Stimulated activated naive CD8-positive, alpha-beta T cell treated with anti-CD3 and anti-CD28 coated beads, Interleukin-15, amount 100 ng/mL, for 72 hours (primary cell): ENCODE measurements at places on chromosomes 6 and 20.

GRCh38 chr6:106913676-106914280 is 60.8 kb downstream of the CD24 start:
- DNase-seq: no peak

- DNase-seq: no peak
These were observed 88.6 kb upstream of the NEDD9 start for GRCh38 chr6:11320914-11321597.

- peak; percentile 66 for DNase-seq
These were observed 657 bp downstream of the ZHX3 start for GRCh38 chr20:41316602-41317545.

GRCh38 chr6:52526634-52527033 is 50.2 kb downstream of the TRAM2 start:
- DNase-seq: no peak

DNA sequence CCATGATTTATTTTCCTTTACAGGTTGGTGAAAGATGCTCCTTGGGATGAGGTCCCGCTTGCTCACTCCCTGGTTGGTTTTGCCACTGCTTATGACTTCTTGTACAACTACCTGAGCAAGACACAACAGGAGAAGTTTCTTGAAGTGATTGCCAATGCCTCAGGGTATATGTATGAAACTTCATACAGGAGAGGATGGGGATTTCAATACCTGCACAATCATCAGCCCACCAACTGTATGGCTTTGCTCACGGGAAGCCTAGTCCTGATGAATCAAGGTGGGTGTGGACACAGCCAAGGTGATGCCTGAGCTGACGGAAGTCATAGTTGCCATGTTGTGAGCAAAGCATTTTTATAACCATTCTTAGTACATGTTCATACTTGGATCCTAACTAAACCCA is 34.6 kb upstream of the CALHM6 start:
- no peak for DNase-seq

DNA sequence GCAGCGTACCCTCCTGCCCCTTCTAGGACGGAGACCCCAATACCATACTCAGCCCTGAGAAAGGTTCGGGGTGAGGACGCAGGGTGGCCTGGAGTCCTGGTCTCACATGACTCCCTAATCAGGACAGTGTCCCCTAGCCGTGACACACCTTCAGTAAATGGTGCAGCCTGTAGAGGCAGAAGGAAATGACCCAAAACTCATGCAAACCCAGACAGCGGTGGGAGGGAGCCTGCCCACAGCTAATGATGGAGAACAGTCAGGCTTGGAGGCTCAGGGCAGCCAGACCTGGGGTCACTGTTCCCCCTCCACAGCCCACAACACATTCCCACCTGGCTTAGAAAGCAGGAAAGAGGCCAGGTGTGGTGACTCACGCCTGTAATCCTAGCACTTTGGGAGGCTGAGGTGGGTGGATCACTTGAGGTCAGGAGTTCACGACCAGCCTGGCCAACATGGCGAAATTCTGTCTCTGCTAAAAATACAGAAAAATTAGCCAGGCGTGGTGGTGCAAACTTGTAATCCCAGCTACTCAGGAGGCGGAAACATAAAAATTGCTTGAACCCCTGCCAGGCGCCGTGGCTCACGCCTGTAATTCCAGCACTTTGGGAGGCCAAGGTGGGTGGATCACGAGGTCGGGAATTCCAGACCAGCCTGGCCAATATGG is 8.8 kb upstream of the HMGA1 start:
- no peak for DNase-seq

DNA sequence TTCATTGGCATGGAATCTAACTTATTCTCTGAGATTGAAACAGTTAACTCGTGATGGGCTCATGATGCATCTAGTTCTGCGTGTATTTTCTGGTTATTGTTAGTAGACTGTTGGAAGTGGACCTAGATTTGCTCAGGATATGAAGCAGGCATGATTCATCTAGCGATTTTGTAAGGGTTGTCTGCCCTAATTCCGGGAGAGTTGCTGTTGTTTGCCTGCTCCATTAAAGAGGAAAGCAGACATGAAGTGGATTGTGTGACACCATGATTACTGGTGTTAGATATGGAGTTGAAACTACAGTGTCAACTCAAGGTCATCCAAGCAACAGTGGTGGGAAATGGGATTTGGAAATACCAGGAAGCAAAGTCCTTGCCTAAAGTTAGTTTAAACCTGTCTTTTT is 41.0 kb downstream of the SOX4 start:
- DNase-seq: no peak

GRCh38 chr20:24291014-24291413 is 178.4 kb upstream of the SYNDIG1 start:
- DNase-seq: no peak

DNA sequence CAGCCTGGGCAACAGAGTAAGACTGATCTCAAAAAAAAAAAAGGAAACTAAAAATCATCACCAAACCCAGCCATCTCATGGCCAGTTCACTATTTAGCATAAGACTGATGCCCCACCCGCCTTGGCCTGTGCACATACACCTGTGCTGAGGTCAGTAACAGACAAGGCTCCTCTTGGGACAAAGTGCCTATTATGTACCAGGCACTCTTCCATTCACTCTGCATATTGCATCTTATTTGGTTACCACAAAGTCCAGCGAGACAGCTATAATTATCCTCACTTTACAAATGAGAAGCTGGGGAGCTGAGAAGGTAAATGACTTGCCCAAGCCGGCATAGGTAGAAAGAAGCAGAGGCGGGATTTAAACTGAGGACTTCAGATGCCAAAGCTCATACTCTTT is 3.8 kb downstream of the PTPRT start:
- no peak for DNase-seq

GRCh38 chr6:30557683-30557981 is 537 bp downstream of the PRR3 start:
- no peak for DNase-seq

DNA sequence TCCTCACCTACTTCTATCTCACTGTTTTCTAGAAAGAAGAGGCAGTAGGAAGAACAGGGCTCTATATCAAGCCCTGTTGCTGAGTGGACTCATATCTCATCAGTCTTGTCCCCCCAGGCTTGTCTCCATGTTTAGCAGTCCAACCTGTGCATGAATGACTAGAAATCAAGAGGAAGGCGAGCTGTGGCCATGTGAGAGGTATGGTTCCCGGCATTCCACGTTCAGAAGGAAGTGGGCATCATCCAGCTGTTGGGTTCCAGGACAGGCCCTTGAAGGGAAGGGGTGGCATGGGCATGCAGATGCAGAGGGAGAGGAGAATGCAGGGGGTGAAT is 176.6 kb downstream of the MRPL14 start:
- DNase-seq: no peak

GRCh38 chr6:1903780-1904465 is 294.2 kb downstream of the FOXC1 start:
- DNase-seq: no peak

DNA sequence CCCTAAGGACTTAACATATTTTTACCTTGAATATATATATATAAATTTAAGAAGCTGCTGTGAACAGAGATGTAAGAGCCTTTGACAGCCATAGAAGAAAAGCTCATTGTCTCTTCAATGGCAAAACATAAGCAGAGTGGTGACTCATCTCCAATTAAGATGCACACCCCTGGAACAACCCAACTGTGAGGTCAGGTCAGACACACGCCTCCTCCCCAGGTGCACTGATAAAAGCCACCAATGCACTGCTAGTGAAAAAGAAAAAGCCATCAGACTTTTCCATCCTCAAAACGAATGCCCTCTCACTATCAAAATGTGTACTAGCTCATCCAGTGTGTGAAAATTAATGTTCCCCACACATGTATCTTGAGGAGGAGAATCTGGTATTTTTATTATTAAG is 100.1 kb downstream of the SMLR1 start:
- no peak for DNase-seq

- no peak for DNase-seq
These were observed 183.1 kb downstream of the UBE3D start for GRCh38 chr6:82882363-82883023.

- DNase-seq: no peak
These were observed 42.8 kb upstream of the TASP1 start for GRCh38 chr20:13681248-13682125.

DNA sequence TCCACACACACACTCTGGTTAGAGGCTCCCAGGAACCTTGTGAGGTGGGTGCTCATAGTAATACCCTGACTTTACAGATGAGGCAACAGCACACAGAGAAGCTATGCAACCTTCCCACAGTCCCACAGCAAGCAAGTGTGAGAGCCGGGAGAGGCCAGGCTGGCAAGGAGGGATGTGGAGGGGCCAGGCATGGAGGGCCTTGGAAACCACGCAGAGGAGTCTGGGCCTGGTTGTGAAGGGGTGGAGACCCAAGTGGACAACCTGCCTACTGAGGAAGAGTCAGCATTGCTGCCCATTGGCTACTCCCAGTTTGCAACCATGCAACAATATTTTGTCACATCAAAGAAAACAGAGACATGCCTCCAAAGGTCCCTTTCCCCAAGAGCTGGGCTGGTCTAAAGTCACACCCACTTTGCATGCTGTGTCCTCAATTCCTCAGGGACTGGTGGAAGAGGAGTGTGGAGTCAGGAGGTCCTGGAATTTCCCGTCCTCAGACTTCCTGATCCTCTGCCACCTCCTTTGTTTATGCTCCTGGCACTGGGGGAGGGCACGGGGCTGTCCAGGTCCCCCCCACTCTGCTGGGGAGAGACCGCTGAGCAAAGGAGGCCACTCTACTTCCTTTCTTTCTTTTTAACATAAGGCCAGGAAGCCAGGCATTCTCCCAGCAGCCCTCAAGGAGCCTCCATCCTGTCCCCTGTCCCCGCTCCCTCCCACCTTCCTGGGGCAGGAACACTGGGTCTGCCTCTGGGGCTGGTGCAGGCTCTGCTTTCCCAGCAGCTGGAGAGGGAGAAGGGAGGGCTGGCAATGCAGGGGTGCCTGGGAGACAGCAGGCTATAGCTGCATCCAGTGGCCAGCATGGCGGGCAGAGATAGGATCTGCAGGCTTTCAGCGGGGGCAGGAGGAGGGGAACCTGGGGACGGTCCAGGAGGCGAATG is 68.3 kb downstream of the NOL4L start:
- DNase-seq: no peak

GRCh38 chr6:166040292-166040691 is 127.4 kb downstream of the TBXT start:
- DNase-seq: no peak

GRCh38 chr6:136115941-136116340 is 134.2 kb downstream of the MTFR2 start:
- DNase-seq: no peak

GRCh38 chr6:5851261-5851757 is 155.4 kb downstream of the NRN1 start:
- DNase-seq: peak; percentile 64

DNA sequence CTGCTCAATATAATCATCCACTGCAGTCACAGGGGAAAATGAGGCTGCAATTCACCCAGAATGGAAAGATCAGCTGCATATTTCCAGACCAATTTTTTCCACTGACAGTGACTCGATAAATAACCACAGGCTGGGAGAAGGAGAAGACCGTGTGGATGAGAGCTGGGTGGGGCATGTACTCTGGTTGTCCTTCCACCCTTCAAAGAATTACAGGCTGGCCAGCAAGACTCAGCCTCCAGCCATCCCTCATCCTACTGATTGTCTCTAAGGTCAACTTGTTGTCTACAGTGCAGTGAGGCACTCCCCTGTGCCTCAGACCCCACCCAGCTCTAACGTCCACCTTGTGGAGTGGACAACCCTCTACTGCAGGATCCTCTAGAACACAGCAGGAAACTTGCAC is 14.5 kb upstream of the MAS1 start:
- no peak for DNase-seq

GRCh38 chr20:50192364-50193198 is 2.0 kb downstream of the CEBPB start:
- peak; percentile 85 for DNase-seq

DNA sequence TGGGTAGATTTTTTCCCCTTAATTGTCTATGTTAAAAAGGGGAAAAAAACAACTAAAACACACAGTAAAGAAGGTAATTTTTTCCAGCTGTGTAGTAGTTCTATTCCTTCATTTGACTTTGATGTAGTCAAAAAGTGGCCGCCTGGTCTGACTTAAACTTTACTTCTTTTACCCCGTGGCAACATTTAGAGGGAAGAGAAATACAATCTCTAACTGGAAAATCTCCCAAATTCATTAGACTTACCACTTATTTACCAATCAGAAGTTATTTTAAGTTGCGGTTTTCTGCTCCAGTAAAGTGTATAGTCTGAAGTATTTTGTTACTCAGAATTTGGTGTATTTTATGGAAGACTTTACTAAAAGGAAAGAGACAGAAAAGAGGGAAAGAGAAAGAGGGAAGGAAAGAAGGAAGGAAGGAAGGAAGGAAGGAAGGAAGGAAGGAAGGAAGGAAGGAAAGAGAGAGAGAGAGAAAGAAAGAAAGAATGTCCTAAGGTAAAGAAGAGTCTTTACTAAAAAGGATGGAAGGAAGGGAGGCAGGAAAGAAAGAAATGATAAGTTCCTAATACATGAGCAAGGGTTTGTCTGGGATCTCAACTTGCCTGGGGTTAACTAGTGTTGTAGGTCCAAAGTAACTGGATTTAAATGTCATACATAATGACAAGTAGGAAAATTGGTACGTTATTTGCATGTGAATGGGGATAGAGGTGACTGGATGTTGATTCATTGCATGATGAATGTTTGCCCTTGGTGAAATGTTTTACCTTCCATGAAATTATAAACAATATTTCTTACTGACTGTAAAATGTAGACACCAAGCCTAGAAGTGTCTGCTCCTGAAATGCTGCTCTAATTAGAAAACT is 135.1 kb downstream of the SAMD5 start:
- DNase-seq: no peak

GRCh38 chr6:127581576-127581975 is 4.6 kb downstream of the C6orf58 start:
- no peak for DNase-seq

DNA sequence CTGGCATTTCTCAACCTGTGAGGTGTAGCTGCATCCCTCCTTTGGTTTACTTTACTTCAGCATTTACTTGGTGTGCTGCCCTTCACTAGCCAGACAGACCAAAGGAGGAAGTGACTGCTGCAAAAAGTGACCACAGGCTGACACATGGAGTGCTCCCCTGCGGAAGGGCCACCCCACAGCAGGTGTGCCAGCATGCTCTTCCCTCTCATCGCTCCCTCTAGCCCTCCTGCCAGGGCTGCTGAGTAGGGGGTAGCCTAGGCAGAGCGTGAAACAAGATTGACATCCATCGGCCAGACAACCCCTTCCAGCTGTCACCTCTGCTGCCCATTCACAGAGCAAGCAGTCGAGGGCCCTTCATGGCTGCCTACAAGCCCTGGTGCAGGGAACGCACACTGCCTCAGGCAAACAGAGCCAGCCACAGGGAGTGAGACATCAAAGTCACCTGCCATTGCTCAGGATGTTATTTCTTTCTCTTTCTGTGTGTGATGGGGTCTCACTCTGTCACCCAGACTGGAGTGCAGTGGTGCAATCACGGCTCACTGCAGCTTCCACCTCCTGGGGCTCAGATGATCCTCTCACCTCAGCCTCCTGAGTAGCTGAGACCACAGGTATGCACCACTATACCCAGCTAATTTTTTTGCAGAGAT is 102.0 kb upstream of the RPS6KA2 start:
- DNase-seq: no peak
